Fibroblast of skin of back (primary cell): ENCODE measurements at places on chromosomes 13 and 19.

GRCh38 chr19:19276386-19276785 lies 3.3 kb upstream of the TM6SF2 start:
- peak; percentile 62 for DNase-seq

- DNase-seq = no peak
Measured at GRCh38 chr13:77846173-77846572, 72.5 kb downstream of the EDNRB start.

DNA sequence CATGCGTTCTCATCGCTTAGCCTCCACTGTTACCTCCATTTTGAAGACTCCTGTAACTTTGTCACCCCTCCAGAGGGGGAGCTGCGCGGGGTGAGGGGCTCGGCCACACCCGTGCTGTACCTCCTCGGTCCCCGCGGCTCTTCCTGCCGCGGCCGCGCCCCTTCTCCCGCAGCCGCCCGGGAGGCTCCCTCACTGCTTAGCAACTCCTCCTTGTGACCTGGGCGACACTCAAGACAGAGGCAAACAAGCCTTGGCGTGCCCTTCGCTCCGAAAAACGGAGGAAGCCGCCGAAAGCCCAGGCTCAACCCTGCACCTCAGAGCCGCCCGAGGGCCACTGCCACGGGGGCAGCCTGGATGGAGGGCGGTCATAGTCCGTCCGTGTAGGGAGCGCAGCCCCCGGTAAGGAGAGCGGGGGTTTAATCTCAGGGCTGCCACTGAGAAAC lies 494.3 kb downstream of the FOXO1 start:
- no peak for DNase-seq

DNA sequence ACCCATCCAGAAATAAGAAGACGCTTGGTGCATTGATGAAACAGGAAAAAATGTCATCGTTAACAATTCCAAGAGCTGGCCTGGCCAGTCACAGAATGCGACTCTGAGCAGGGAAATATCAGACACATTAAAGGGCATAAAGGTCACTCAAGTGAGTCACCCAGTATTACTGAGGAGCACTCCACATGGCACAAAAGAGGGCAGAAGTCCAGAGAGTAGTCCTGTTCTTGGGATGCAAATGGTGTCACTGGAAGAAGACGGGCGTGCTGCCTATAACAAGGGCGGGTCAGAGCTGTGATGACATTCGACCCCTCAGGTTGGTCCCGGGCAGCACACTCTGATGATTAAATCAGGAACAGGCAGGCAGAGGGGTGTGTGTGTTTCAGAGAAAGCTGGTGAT lies 720.3 kb downstream of the UQCRFS1 start:
- DNase-seq = no peak

DNA sequence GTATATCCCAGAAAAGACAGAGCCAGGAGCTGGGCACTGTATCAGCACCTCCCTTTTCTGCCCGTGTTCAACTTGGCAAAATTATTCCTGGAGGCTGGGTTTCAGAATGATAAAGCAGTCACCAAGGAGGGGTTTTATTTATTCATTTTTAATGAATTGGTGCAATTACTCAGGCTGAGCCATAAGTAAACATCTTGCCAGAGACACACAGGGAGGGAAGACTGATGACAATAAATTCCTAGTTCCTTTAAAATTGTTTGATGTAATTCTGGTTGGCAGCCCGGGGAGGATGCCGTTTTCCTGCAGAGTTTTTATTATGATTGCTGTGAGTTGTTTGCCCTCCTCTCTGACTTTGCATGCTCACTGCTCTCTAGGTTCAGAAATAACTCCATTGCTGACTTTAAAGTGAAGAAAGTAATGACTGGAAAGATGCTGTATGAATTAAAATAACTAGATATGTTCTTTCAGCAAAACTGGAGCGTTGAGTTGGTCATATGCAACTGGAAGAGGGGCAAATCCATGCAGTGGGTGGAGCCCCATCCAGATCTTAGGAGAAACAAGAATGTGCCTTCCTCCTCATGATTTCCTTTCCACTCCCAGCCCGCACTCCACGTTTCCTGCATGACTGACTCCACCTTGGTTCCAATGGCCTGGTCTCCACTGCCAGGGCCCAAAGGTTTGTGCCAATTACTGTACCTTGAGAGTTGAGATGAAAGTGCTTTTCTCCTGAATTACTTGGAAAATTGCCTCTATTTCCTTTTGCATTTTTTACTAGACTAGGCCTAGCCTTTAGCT lies 182.1 kb downstream of the RFC3 start:
- no peak for DNase-seq

GRCh38 chr13:76245920-76246319 lies 609.8 kb downstream of the LMO7 start:
- no peak for DNase-seq

GRCh38 chr13:89307278-89307677 lies 1636.1 kb downstream of the SLITRK5 start:
- no peak for DNase-seq

DNA sequence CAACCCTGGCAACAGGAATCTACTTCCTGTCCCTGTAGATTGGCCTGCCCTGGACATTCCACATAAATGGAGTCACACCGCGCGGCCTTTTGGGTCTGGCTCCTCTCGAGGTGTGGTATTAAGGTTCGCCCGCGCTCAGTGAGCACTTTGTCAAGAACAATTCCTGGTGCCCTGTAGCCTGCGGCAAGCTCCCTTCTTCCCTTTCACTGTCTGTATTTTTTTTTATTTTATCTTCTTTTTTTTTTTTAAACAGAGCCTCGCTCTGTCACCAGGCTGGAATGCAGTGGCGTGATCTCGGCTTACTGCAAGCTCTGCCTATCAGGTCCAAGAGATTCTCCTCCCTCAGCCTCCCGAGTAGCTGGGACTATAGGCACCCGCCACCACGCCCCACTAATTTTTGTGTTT lies 28.3 kb downstream of the PEX11G start:
- DNase-seq = peak; percentile 56

DNA sequence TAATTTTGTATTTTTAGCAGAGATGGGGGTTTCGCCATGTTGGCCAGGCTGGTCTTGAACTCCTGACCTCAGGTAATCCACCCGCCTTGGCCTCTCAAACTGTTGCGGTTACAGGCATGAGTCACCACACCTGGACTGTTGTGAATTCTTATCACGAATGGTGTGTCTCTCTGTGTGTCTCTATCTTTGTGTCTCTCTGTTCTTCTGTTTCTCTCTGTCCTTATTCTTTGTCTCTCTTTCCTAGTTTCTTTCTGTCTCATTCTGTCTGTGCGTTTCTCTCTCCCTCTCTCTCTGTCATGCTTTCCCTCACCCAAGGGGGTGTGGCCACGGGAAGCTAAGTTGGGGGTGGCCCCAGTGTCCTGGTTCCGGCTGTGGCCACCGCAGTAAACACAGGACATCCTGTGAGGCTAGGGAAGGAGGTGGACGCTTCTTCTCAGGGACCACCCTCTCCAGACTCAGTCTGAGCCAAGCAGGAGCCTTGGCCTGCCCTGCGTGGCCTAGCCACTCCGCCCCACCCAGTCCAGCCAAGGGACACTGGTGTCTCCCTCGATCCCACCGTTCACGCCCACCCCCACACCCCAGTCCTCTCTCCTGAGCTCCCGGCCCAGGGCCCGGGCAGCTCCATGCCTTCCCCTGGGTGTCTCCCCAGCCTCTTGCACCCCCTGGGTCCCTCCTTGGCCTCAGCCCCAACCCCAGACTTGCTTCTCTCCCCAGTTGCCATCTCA lies 3.9 kb upstream of the PRX start:
- DNase-seq = peak; percentile 47

DNA sequence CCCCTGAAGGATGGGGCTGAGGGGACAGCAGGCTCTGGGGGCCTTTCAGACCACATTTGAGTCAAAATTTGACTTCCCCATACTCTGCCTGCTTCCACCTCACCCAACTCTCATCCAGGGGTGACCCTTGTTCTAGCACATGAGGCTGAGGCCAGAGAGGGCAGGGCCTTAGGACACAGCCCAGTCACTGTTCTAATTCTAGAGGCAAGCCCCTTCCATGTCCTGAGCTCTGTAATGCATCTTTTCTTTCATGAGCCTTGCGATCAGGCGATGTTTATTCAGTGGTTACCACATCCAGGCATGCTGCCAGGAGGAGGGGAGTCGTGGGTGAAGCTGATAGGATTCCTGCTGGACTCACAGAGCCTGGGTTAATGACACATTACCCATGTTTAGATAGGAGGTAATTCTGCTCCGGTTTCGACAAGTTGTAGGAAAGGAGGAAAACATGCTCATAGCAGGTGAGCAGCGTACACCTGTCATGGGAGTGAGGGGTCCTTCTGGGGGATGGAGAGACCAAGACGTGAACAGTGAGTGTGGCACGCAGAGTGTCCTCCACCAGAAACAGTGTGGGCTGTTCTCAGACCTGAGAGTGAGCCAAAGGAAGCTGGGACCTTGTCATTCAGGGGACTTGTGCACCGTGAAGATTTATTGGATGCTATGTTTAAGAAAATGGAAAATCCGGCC lies 9.3 kb downstream of the RPS9 start:
- peak; percentile 97 for DNase-seq

DNA sequence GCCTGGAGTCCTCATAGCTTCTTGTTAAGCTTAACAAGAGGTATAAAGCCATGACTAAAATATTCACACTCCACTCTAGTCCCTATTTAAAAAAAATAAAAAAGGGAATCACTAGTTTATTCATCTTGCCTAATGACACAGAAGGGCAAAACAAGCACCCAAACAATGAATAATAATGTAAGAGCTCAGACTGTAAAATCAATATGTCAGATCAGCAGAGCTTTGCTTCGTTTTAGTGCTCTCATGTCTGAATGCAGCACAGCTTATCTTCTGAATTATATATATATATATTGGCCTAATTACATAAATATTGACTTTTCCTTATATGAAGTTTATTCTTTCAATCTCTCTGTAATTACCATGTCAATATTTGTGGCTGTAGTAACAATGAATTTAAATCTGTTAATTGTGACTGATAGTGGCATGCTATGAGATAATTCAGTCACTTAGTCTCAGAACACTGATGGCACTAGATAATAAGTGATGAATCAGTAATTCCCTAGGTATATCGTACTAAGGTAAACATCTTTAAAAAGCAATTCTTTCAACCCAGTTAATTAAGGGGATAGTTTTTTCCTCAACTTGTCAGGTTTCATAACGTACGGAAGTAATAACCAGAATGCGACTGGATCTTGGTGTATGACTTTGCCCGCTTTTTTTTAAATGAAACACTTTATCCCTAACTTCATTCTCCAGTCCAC lies 361.9 kb upstream of the GPC6 start:
- DNase-seq = no peak

- DNase-seq = no peak
Measured at GRCh38 chr13:113170511-113170910, 12.1 kb downstream of the PROZ start.

DNA sequence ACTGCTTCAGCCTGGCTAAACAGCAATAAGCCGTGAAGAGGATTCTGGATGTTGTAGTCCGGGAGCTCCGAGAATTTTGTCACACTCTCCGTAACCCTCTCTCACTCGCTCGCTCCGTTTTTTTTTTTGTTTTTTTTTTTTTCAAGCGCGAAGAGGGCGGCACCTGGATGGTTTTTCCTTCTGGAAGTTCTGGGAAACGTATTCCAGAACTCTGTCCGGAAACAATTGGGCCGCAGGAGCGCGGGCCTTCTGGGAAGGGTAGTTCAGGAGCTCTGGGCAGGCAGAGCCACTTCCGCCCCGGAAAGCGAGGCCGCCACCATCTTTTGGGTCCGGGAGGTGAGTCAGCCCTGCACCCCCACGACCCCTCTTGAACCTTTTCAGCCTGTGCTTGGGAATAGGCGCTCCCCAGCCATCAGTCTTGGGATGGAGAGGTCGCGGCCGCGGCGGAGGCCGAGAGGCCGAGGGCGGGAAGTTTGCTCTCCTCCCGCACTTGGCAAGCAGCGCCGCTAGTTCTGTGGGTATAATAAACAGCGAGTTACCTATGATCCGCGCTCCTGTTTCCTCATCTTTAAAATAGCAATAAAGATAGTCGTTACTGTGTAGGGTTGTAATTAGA lies at the start of gene ZNF227:
ZNF227 (plus strand) TSS at position 283 of the 616 bp plus-strand sequence. CDS start 5,261 bp downstream, outside the sequence.
- DNase-seq = peak; percentile 97

DNA sequence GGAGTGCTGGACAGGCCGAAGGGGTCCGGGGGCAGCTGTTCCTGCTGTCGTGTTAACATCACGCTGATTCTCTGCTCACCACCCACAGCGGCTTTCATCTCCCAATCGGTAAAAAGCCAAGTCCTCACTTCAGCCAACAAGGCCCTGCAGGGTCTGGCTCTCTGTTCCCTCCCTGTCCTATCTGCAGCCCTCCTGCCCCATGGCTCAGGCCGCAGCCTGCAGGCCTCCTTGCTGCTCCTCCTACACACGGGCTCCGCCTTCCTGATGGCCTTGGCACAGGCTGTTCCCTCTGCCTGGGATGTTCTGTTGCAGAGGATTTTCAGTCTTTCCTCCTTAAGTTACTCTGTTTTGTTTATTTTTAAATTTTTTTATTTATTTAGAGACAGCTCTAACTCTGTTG lies 22.2 kb downstream of the FUZ start:
- no peak for DNase-seq

DNA sequence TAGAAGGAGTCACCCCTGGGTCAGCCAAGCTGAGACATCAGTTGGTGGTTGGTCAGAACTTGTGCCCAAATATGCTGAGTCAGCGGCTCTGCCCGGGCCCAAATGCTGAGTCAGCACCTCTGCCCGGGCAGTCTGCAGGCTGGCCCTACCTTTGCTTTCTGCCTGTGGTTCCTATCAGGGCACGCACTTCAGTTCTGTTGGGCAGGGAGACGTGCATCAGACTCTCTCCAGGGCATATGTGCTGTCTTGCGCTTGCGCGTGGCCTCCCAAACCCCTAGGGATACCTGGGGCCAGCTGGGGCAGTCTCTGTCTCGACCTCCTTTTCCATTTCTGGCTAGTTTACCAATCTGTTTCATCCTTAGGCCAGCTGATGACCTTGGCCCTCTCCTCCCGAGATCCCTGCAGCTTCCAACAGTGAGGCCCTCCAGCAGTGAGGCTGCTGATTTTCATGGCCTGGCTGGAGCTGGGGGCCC lies 24.4 kb upstream of the LDLR start:
- no peak for DNase-seq

- peak; percentile 70 for DNase-seq
Measured at GRCh38 chr13:95627590-95627989, 16.9 kb downstream of the DZIP1 start.
